ENCODE measurements at places on chromosomes 2 and 18. TPM values are rescaled to one million over a fixed set of nuclear protein-coding genes. Genes with fewer than 3 reads are reported as not detected.
A peak's percentile ranks its signal among the peaks of the same experiment; 100 is the strongest.

DNA sequence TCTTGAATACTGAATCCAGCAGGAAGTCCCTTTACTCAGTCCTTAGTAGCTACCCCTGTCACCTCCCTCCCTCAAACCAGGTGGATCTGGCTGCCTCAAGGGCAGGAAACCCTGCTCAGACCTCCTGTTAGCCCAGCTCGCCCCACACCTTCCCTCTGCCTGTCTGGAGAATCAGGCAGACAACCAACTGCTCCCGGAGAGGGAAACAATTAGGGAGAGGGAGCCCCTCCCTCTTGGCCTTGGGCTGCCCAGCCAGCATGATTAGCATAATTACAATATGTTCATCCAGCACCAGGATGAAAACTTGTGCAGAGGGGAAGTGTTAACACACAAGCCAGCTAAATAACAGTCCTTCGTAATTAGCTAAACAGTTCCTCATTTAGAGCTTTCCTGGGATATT is 185.5 kb downstream of the C1D start:
- no peak for DNase-seq

GRCh38 chr2:181674461-181674860 is 5.9 kb downstream of the NEUROD1 start:
- no peak for DNase-seq

DNA sequence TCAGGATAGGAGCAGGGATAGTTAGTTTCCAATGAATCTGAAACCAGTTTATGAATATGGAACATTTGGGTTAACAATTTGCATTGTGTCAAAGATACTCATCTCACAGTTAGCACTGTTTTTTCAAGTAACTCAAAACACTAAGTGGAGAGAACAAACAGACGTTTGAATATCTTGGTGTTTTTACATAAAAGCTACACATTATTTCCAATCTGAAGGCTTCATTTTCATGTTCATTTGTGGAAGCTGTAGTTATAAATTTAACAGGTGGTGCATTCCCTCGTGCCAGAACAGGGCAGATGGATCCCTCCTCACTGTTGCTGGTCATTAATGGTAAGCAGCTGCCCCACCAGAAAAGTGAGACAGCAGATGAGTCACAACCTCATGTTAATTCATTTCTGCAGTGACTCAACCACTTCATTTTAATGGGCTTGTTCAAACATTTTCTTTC is 286.9 kb downstream of the TMX3 start:
- DNase-seq, result peak; percentile 10

DNA sequence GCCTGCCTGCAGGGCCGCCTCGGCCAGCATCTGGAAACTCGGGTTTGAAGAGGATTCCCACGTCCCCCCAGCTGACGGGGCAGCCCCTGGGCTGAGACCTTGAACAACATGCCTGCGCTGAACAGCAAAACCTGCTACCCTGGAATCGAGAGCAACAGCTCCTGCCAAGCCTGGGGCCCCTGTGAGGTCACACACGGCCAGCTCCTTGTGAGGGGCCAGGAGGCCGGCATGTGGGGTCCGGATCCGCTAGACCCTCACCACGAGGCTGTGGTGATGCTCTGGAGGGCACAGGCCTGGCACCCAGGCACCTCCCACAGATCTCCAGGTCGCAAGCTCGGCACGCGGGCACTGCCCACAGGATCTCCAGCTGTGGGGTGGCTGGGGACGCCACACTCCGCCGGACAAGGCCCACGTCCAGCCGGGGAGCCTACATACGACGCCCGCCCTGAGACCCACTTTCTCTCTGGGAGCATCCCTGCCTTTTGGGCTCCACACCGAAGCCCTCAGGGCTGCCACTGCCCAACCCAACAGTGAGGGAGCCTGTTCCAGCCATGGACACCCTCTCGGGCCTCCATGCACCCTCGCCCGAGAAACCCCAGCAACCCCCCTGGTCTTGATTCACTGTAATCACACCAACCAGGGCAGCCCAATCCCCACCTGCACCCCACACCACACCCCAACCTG is 34.1 kb downstream of the SLC66A2 start:
- DNase-seq, result peak; percentile 42

The CFAP65 gene
- total RNA-seq, result not detected

- no peak for DNase-seq
Observed at GRCh38 chr2:215084080-215084479, 54.3 kb downstream of the ABCA12 start.

- DNase-seq, result peak; percentile 92
Observed at GRCh38 chr2:181457121-181457740, at the start of gene ITGA4. Gene ITGA4, plus strand, starts transcription at chr2:181457386. Its CDS starts 269 bp downstream, at chr2:181457655.

The RNF125 gene
- total RNA-seq, result 2.4 TPM

The CPS1 gene
- total RNA-seq, result 5.3 TPM

- DNase-seq, result no peak
Observed at GRCh38 chr2:128536925-128537620, 218.4 kb upstream of the HS6ST1 start.

DNA sequence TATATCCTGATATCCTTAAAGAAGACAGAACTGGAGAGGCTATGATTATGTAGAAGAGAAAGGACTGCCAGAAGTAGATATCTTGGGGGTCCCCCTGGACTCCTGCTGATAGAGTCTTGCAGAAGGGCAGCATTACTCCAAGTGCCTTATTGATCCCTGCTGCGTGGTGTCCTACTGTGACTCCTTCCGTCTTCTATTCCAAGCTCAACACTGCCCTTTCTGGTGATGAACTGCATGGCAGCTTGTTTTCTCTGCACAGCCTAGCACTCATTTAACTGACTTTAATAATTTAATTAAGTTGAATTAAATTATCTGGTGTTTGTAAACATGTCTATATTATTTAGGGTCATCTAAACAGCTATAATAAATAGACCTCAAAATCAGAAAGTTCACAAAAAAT is 194.1 kb upstream of the DSEL start:
- DNase-seq, result no peak

DNA sequence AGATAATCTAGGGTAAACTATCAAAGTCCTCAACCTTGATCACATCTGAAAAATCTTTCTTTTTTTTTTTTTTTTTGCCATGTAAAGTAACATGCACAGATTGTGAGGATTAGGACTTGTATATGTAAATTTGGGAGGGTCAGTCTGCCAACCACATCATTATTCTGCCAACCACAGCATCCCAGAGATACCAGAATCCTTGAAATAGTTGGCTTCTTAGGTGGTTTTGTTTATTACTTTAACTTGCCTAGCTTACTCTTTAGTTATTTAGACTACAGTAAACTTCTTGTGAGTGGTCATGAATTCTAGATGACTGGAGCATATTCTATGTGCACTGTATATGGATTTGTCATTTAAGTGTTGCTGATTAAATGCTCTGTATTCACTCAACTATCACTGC is 242.1 kb upstream of the RBMS1 start:
- DNase-seq, result no peak

- no peak for DNase-seq
Observed at GRCh38 chr2:23464905-23465537, 80.0 kb downstream of the KLHL29 start.

DNA sequence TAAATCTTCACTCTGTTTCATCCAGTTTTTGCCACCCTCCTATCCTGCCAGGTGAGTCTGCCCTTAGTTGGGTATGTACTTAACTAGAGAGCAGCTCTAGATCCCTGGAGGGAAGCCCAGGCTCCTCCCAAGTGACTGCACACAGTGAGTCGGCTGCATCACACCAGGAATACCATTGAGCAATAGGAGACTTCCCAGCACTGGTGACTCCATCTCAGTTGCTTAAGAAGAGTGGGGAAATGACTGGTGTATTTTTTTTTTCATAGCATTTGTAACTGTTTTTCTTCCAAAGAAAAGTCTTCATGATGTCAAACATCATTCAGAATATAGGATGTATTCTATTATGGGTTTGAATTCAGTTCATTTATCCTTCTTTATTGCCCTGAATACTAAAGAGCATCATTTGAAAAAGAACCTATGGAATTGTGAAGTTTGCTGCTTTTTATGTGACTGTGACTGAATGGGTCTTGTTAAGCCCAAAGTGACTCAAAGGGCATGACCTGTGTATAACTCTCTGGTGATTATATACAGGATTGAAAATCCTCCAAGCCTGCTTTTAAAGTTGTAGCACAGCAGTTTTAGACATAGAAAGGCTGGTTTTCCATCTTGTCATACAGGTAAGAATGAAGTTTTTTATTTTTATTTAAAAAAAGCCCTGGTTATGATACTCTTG is 84.3 kb downstream of the MAP3K20 start:
- peak; percentile 87 for DNase-seq

- DNase-seq, result no peak
Observed at GRCh38 chr2:203018181-203018580, 3.5 kb downstream of the NBEAL1 start.

DNA sequence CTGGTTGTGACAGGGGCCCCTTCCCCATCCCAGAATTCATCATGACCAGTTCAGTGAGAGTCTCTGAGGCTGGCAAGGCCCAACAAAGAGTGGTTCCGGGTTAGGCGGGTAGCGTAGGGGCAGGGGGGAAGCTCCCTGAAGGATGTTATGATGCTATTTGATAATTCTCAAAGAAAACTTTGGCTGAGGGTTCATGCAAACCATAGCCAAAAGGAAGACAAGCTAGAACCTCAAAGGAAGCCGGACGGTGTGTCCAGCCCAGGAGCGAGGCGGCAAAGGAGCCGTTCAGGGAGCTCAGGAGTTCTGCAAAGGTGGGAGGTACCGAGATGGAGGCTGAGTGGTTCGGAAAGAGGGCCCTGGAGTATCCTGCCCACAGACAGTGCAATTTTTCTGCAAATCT is 226.8 kb upstream of the RAB6C start:
- no peak for DNase-seq

DNA sequence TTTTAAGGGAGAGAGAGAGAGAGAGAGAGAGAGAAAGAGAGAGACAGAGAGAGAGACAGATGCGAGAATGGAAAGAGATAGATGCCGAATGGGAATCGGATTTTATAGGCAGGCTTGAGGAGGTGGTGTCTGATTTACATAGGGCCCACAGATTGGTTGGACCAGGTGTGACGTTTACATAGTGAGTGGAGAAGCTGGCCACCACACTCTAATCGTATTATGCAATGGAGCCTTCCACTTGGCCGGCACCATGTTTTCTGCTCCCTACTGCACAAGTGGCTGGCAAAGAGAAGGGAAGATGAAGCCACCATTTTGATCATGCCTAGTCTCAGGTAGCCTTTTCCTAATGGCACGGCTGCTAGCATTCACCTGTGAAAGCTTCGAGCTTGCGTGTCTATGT is 33.9 kb downstream of the CD8B2 start:
- no peak for DNase-seq

GRCh38 chr2:109512076-109512475 is 101.7 kb downstream of the SEPTIN10 start:
- no peak for DNase-seq

DNA sequence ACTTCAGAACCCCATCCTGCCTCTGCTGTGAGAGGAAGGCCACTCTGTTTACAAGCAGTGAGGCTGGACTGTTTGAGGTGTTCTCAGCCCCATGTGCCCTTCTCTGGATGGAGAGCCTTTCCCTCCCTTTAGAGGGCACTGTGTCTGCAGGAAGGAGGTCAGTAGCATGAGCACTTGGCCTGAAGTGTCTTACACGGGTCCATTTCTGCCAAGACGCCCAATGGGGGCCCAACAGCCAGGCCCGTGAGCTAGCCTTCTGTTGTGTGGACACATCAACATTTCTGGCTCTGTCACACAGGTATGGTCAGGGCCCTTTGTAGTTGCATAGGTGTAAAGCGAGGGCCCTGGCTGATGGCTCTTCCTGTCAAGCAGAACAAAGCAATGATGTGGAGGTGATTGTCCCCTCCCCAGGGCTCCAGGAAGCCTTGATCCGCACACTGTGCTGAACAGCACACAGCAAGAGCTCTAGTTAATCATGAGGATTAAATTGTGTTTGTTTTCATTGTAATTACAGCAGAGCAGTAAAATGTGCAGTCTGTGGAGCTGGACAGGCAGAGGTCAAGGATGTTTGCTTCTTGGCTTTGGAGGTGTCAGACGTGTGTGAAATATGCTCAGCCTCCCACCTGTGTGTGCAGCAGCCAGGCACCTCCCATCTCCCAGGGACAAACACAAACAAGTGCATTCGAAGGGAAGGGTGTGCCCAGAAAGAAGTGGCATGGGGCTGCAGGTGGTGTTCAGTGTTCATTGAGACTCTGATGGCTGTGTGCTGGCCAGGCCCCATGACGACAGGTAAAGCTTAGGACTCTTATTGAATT is 132.1 kb downstream of the SH3RF3 start:
- no peak for DNase-seq

DNA sequence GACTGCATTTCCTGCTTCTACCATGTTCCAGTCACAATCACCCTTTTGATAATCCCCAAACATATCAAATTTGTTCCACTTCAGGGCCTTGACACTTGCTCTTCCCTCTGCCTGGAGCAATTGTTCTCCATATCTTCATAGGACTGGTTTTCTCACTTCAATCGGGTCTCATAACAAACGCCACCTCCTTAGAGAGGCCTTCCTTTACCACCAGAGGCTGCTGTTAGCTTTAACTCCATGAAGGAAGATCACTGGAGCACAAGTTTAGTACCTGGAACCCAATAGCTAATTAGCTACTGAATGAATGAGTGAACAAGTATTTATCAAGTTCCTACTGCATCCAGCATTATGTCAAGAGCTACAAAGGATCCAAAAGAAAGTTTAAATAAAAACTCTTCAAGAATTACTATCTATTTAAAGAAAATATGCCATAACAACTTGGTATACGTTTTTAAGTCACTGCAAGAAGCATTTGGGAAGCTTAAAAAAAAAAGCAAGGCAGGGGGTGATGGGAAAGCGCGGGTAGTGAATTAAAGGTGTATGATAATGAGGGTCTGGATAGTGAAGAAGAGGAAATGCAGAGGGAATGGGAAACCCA is 58.8 kb downstream of the BAZ2B start:
- no peak for DNase-seq

GRCh38 chr2:57776916-57777315 is 269.7 kb upstream of the VRK2 start:
- DNase-seq, result no peak

The MTIF2 gene
- total RNA-seq, result 45.5 TPM

GRCh38 chr2:72781480-72781879 is 44.4 kb downstream of the EXOC6B start:
- DNase-seq, result no peak

DNA sequence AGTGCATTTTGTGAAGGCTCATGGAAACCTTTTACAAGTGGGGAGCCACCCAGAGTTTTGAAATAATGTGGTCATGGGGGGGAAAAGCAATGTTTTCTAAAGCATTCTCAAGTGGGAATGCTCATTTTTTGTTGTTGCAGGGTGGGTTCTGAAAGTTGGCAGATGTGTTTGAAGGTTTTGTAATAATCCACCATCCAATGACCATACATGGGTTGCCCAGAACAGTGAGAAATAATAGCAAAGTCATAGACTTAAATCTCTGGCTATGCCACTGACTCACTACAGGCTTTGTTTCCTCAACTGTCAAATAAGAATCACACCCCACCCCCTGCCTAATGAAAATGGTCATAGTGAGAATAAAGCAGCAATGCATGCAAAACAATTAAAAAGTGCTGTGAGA is 2.9 kb downstream of the DSG3 start:
- no peak for DNase-seq

DNA sequence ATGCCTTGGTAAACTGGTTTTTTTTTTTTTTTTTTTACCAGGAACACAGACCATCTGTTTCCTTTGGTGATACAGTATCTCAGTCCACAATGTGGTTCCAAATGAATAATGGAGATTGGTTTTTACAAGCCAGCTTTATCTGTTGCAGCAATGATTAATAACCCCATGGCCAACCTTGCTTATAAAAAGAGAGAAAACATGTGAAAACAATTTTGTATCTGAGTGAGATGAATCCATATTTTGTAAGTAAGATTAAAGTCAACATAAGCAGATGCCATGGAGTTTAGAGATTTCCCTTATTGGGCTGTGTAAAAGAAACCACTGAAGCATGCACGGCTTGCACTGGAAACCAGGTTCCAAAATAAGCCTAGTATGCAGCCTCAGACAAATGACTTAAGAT is 108.6 kb upstream of the CNTNAP5 start:
- no peak for DNase-seq

GRCh38 chr2:177885828-177886466 is 186.6 kb downstream of the PDE11A start:
- no peak for DNase-seq

The SIX3 gene
- total RNA-seq, result not detected

Measured in heart left ventricle (tissue), 16 donors.